CD8-positive, alpha-beta T cell (primary cell): ENCODE measurements at places on chromosomes 3 and 15.
A peak's percentile ranks its signal among the peaks of the same experiment; 100 is the strongest.

GRCh38 chr3:13348661-13349396 is 71.3 kb downstream of the NUP210 start:
- DNase-seq = peak; percentile 19

DNA sequence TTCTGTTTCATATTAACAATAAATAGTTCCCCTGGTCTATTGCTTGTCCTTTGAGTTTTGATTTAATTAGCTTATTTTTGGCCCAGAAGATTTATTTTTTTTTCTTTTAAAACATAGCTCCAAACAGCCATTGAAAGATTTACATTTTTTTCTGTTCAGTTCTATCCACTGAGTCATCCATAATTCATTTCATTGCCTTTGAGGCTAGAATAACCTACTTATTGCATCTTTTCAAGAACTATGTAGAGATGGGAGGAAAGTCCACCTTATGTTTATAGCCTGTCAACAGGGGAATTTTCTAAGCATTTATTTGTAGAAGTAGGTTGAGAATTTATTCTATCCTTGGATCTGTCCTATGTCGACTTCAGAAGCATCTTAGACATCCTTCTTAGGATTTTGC is 53.4 kb upstream of the CHD2 start:
- DNase-seq = no peak

DNA sequence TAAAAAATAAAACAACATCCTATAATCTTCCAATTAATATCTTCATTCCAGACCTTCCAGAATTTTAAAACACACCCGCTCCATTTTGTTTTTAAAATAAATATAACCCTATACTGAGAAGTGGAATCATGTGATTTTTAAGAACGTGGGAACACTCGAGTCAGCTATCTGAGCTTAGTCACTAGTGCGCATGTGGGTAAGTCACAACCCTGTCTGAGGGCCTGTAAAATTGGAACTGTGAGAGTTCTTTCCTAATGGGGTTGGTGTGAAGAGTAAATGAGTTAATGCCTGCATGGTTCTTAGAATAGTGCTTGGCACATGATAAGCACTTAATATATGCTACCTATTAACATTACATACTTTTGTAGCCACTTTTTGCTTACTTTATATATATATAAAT is 19.9 kb upstream of the POLR2M start:
- no peak for DNase-seq

DNA sequence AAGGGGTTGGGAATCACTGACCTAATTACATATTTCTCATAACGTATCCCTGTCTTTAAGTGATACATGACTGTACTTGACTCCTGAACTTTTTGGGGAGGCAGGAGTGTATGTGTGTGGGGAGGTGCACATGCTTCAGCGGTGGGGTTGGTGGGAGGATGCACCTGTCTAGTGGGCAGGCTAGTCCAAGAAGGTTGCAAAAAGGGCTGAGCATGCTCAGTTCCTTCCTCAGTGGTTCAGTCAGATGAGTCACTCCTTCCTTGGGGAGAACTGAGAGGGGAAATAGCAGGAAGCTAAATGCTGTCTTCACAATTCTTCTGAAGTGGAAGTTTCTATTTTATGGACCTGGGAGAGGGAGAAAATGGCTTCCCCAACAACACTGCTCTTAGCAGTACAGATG is 24.6 kb upstream of the AP4E1 start:
- no peak for DNase-seq

DNA sequence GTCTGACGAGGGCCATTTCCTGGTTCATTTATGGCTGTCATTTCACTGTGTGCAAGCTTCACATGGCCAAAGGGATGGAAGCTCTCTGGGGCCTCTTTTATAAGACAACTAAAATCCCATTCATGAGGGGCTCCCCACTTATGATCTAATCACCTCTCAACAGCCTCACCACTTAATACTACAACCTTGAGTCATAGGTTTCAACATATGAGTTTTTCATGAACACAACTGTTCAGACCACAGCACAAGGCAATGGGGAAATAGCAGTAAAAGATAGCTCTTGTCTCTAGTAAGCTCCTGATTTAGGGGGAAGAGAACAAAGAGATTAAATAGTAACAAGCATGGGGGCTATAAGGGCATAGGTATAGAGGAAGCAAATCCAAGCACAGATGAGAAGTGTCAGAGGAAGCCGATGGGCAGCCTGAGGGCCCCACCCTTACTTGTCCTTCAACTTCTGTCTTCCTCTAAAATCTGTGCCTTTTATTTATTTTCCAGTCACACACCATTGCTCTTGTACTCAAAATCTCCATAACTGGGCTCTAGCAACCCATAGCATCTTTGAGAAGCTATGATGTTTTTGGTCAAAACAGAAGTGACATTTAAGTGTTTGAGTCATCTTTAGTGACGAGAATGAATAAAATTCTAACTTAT is 329.1 kb downstream of the UNC13C start:
- no peak for DNase-seq

GRCh38 chr3:148916132-148916531 is 51.0 kb downstream of the CPA3 start:
- no peak for DNase-seq

GRCh38 chr3:45748068-45748467 is 48.3 kb downstream of the SLC6A20 start:
- DNase-seq = no peak

DNA sequence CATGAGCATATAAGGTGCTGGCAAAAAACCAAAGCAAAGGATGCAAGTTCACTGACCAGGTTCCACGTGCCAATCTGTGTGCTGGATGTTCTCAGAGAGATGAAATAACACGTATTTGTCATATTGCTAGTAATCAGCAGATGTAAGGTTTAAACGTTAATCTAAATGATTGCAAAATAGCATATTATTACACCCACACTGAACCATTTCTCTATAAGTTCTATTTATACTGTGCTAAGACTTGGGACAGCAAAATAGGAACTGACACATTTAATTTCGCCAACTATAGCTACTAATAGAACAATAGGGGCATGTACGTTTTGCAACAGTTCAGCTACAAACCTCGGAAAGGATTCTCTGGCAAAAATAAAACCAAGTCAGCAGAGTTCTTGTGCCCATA is 350.3 kb upstream of the ZNF385D start:
- no peak for DNase-seq

GRCh38 chr15:73737535-73737934 is 15.6 kb downstream of the INSYN1 start:
- no peak for DNase-seq

DNA sequence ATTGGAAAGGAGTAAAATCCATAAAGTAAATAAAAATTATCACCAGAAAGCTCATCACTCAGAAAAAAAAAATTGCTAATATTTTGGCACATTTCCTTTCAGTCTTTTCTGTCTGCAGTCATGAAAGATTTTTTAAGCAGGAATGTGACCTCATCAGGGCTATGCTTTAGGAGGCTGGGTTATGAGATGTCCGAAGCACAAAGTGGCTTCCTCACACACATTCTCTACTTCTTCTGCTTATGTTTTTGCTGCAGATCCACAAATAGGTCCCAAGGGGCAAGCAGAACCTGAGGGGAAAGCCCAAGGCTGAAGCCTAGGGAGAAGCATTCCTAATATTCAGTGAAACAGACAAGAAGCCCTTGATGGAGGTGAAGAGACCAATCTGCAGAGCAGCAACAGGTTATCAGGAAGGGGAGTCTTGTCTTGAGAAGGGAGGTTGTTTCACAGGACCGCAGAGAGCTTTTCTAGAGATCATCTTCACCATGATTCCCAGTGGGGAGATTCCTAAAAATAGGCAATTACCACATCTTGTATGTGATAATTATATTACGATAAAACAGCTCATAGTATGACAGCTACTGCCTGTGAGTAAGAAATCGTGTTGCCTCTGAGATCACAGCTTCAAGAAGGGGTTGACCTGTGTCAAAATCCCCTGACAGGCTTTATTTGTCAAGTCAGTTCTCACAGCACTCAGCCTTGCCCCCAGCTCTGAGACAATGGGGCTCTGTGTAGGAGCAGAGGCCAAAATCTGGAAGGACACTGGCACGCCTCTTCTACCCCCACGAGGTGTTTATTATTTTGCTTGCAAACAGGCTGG is 60.5 kb downstream of the IGF2BP2 start:
- DNase-seq = no peak

- no peak for DNase-seq
These were observed 70.0 kb upstream of the CCDC39 start for GRCh38 chr3:180749322-180749721.

DNA sequence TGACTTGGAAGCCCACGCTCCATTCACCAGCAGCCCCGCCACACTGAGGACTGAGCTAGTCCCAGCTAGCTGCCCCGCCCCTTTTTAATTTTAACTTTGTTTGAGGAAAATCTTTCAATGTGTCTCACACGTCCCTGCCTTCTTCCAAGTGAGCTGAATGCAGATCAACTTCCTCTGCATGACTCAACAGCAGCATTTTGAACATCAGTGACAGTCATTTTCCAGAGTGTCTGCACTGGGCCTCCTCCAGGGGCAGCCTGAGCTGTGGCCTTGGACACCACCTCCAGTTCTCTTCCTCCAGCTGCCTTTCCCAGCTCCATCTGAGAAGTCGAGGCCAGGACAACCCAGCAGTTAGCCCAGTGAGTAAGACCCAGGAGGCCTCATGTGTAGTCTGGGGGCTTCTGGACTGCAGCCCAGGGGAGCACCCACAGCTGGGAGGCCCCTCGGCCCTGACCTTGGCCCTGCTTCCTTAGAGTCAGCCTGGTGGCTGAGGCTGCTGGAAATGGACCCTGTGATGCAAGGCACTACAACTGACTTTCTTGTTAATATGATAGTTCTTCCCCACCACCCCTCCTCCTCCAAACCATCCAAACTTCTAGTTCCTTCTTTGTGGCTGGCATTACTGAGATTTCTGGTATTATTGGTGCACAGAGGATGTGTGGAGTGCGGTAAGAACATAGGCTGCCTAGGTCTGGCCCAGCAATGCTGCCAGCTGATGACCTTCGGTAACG is 21.4 kb upstream of the ESYT3 start:
- no peak for DNase-seq
